ENCODE measurements at places on chromosomes 12 and 14.

GRCh38 chr14:69587389-69587788 is 12.7 kb upstream of the CCDC177 start:
- no peak for DNase-seq

DNA sequence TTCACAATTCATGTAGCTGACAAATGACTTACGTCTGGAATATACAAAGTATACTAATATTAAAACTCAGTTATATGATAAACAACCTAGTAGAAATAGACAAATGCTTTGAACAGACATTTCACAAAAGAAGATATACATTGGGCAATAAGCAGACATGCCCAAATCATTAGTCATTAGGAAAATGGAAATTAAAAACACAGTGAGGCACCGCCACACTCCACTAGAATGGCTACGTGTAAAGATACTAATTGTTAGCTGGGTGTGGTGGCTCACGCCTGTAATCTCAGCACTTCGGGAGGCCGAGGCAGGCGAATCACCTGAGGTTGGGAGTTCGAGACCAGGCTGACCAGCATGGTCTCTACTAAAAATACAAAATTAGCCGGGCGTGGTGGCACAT is 248.9 kb upstream of the TMEM132C start:
- no peak for DNase-seq

DNA sequence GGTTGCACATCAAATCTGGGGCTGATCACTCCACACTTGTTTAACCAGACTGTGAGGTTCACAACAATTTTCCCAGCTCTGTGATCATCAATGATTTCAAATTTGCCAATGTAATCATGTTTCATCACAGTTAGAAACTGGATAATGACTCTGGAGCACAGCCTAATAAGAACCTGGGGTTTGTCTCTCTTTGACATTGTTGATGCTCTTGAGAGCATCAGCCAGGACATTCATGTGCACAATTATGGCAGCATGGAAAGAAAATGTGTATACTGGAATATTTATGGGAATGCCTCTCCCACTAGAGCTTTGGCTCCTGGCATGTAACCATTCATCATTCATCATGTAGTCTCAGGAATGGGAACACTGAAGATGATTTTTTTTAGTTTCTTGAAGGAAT is 47.0 kb downstream of the SIX1 start:
- no peak for DNase-seq

DNA sequence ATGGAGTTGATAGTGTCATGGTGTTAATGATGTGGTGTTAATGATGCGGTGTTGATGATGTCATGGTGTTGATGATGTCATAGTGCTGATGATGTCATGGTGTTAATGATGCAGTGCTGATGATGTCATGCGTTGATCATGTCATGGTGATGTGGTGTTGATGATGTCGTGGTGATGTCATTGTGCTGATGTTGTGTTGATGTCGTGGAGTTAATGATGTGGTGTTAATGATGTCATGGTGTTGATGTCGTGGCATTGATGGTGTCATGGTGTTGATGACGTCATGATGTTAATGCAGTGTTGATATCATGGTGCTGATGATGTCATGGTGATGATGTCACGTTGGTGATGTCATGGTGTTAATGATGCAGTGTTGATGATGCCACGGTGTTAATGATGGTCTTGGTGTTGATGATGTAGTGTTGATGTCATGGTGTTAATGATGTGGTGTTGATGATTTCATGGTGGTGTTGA is 49.1 kb upstream of the RIMBP2 start:
- no peak for DNase-seq

DNA sequence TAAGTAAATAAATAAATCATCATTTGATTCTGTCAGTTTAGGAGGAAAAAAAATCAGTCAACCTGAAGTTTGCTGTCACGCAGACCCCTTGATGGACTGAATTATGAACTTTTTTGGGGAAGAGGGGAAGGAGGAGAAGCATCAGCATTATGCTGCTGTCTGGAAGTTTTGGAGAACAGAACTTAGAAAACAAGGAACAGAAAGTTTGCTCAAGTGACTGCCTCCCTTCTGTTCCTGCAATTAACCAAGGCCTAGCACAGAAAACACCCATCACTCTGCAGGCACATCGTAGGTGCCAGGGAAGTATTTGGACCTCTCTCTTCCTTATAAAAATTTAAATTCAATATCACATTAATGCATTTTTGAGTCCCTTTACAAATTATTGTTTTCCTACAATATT is 283.8 kb downstream of the VRK1 start:
- DNase-seq = no peak

DNA sequence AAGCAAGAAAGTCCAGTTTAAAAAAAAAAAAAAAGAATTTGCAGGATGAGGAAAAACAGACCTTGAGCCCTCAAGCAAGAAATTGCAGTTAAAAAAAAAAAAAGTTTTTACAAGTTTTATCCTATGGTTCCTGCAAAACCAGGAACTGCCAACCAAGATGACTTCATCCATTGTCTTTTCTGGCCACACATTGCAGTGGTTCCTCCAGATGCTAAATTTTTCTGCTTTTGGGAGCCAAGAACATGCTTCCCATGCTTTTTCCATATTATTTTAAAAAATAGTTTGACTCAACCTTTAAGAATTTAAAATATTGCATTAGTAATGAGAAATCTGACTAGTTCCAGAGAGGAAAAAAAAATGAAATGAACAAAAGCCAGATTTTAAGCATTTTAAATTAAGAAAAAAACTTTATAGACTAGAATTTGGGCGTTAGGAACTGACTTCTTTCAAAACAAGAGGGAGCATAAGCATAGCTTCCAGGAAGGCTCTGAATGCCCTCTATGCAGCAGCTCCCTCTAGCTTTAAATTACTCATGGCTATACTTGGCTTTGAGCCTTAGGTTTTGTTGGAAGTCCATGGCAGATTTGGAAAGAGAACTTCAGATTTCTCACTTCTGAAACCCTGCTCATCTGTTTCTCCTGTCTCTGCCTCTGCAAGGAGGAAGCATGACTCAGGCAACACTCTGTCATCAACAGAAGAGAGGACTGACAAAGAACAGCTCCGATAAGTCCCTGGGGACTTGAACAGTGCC is 124.5 kb downstream of the GPR65 start:
- DNase-seq = no peak
